ENCODE measurements at places on chromosomes 7 and 10. TPM values are rescaled to one million over a fixed set of nuclear protein-coding genes. Genes with fewer than 3 reads are reported as not detected.

IGFBP1 gene
- total RNA-seq, result not detected

CHRM2 gene
- total RNA-seq, result not detected

IL2RA gene
- not detected for total RNA-seq

HOXA3 gene
- 22.6 TPM for total RNA-seq
